ENCODE measurements at places on chromosomes 6 and 20.

DNA sequence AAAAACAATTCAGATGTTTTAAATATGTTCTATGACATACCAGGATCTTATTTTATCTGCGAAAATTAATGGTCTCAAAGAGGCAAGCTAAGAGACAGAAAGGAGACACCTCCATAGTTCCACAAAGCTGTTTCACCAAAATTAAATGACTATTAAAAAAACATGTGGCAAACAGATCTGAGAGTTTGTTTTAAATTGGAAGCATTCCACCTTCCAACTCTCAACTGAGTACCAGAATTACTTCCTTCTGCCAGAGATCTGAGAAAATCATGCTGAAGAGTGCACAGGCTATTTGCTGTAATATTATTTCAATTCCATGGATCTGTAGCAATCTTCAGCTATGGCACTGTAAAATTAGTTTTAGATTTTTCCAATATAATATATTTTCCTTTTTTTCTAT, 669.5 kb upstream of the MARCKS start:
- DNase-seq: no peak

GRCh38 chr6:21823371-21823770, 229.8 kb downstream of the SOX4 start:
- DNase-seq: no peak

DNA sequence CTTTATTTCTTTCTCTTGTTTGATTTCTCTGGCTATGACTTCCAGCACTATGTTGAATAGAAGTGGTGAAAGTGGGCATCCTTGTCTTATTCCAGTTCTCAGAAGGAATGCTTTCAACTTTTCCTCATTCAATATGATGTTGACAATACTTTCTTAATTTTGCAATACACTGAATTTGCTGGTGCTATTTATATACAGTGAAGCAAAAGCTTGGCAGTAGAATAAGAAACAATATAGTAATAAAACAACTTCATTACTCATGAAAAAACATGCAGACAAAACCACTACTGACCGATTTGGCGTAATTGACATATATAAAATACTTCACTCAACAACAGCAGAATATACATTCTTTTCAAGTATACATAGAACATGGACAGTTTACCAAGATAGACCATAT, 96.4 kb downstream of the CFAP61 start:
- DNase-seq: no peak

GRCh38 chr6:145729887-145730286, 5.4 kb downstream of the EPM2A start:
- DNase-seq: no peak

DNA sequence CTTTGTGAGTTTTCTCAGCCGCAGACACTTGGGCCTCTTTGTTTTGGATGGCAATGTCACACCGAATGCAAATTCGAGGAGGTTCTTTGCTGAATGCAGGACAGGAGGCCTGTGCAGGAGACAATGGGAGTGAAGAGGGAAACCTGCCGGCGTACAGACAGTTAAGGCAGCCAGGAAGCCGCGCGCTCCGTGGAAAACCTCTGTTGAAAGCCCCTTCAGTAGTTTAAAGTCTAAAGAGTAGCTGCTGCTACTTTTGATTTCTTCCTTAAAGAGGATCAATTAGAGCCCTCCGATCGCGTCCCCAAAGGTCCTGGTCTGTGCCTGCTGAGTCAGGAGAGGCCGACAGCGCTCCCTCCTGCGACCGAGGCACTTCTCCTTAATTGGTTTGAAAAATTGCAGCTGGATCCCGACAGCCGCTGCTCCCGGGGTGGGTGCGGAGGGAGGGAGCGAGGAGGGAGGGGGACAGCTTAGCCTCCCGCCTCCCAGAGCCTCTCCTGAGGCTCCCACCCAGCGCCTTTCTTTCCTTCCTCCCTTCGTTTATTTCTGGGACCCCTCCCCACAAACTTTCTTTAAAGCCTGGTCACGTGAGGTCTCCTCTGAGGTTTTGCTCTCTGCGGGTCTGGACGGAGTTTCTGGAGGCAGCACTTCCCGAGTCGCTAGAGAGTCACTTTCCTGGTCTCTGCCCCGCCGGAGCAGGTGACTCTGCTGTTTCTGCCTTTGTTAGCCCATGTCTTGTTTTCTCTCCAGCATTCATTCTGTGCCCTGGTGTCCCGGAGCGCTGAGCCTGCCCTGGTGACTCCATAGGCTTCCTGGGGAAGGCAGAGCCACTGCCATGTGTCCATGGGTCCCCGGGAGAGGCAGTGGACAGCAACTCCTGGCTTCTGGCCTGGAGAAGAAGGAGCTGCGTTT, 22.3 kb upstream of the RPP40 start:
- DNase-seq: no peak
